Activated T-helper 2 cell treated with anti-CD3 and anti-CD28 coated beads, Interferon-gamma antibody, Interleukin-2, Interleukin-4, amounts not matched to agents 10 μg/mL and 5 μg/mL and 100 μg/mL, durations not matched to agents 14 hours and 24 hours and 36 hours (primary cell): ENCODE measurements at places on chromosomes 1 and 21.

- peak; percentile 59 for DNase-seq
Observed at GRCh38 chr1:40385437-40386358, 12.2 kb downstream of the SMAP2 start.

GRCh38 chr1:234961456-234962339 is 166.9 kb downstream of the TOMM20 start:
- DNase-seq = no peak

- DNase-seq = no peak
Observed at GRCh38 chr1:82542766-82543165, 742.0 kb downstream of the ADGRL2 start.

GRCh38 chr21:34979383-34979782 is 69.7 kb downstream of the RUNX1 start:
- no peak for DNase-seq

GRCh38 chr1:203861379-203862184 is at the start of gene SNRPE:
TSS of gene SNRPE (plus strand) at chr1:203861599. CDS start at chr1:203861660, 61 bp downstream.
- peak; percentile 96 for DNase-seq

DNA sequence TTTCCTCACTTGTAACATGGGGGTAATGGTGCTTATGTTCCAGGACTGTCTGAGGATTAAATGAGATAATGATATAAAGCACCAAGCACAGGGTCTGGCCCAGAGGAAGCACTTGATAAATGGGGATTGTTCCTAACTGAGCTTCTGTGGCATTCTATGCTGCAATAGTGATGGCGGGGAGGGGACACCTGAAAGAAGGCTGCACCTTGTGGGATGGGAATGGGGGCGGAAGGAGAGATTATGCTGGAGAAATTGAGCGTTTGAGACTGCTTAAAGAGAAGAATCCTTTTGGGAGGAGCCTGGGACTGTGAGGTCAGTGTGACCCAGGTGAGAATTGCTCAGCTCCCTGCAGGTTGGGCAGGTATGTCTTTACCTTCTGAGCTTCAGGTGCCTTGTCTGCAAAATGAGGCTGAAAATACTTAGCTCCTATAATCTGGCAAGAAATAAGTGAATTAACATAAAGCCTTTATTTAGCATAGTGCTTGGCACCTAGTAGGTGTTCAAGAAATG is 55.9 kb upstream of the CTPS1 start:
- DNase-seq = no peak
